Stimulated activated CD4-positive, alpha-beta T cell treated with anti-CD3 and anti-CD28 coated beads, Interleukin-4, amount 100 ng/mL, for 4 hours (primary cell): ENCODE measurements at places on chromosomes 2 and 18.

GRCh38 chr2:72953976-72954375 is 36.7 kb downstream of the EMX1 start:
- DNase-seq: no peak

- no peak for DNase-seq
Observed at GRCh38 chr2:22520369-22521288, 864.4 kb upstream of the KLHL29 start.

DNA sequence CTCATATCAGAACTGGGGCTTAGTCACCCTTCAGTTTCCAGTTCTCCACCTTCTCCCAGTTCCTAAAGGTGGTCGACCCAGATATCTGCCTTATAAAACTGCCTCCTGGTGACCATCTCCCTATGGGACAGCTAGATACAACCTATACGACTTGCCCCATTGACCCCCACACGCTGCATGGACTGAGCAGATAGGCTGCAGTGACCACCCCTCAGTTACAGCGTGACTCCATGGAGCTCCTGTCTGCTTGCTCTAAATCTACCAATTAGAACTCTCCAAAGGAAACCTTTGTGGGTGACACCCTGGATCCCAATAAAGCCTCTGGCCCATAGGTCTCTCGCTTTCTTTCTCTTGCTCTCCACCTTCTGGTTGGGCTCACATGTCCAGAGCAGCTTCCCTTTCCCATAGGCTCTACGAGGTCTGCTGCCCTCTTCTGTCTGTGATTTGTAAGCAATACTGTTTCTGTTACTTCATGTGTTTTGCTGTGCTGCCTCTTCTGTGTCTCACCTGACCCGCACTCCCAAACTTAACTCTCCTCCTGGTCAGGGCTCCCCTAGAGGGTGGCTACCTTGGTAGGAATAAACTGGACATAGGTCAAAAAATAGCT is 971.3 kb upstream of the FAM98A start:
- no peak for DNase-seq

DNA sequence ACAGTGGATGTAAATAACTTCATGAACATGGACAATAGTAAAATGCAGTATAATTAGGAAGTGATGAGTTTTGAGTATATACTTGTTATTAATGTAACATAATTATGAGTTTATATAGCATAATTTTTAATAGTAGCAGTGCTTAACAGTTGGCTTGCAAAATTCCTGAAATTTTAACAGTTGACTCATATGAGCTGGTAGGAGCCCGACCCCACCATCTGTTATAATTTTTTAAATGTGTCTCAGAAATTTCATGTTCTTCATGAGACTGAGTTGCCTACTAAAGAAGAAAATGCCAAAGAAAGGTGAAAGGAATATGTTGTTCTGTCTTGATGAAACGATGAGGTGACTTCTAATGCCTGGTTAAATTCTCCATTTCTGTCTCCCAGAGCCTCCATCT is 62.6 kb downstream of the ITGB1BP1 start:
- no peak for DNase-seq

DNA sequence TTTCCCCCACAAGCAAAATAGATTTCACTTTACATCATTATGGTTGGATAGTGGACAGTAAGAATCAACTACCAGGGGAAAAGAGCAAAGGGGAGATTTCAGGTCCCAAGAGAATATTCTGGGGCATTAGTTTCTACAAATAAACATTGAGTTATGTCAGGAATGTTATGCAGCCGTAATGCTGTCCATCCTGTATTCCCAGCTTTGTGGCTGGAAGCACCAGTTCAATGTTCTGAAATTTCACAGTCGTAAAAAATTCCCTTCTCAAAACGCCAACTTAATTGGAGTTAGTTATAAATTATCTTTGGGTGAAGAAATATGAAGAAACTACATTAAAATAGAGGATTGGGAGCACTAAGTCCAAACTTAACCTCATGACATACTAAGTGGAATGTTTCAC is 141.5 kb upstream of the FIGN start:
- no peak for DNase-seq

DNA sequence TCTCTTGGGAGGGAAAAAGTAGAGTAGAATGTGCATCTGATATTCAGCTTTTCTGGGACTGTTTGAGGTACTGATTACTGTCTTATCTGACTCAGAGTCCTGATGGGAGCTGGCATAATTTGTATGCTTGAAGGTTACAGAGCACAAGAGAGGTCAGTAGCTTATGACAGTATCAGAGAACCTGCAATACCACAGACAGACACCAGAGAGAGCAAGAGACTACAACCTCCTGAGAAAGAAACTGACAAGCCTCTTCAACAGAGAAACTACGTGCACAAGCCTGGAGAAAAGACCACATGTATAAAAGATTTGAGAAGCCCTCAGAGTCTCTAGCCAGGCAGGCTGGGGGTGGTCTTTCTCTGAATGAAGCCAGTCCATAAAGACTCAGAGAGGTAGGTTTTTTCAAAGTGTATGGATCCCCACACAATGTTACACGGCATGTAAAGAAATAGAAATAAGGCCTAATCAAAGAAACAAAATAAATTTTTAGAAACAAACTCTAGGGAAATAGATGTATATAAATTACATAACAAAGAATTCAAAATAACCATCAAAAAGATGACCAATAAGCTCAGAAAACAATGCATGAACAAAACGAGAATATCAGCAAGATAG is 568.3 kb downstream of the LRRTM4 start:
- DNase-seq: no peak

DNA sequence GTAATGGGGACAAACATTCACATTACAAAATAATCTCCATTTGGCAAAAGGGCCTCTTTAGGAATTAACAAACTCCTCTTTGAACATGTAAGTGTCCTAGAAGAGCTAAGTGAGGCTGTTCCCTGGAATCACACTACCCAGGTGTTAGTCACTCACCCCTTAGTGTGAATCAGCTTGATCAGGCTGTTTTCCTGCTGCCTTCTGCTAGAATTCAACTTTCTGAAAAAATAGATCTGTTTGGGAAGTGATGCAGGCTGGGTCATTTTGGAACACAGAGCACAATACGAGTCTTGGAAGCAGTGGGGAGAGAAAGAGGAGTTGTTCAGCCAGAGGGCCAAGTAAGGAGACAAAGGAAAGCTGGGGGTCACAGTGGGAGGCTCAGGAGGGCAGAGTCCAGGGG is 40.0 kb downstream of the TTC32 start:
- DNase-seq: no peak

GRCh38 chr18:44562986-44563385 is 117.7 kb upstream of the SETBP1 start:
- no peak for DNase-seq

DNA sequence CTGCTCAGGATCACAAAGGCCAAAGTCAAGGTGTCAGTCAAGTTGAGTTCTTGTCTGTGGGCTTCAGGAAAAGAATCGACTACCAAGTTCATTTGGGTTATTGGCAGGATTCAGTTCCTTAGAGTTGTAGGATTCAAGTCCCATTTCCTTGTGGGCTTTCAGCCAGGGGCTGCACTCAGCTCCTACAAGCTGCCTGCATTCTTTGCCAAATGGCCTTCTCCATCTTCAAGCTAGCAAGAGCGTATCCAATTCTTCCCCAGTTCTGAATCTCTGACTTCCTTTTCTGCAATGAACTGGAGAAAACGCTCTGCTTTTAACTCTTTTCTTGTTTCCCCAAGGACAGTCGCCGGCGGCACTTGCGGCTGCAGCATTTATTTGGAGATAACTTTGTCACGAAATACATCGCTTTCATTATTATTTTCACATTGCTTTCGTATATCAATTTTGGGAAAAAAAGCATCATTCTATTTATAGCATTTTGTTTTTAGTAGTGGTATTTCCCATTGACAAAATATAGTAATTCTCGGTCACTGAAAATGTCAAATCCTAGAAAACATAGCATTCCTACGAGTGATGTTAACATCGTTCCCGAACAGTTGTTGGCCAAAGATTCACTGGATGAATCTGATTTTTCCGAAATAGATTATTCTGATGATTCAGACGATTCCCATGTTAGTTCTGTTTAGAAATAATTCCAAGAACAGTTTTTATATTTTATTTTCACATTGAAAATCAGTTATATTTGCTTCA is 59.6 kb upstream of the SERPINE2 start:
- DNase-seq: no peak

GRCh38 chr2:102397209-102397608 is 25.8 kb upstream of the IL18RAP start:
- no peak for DNase-seq

DNA sequence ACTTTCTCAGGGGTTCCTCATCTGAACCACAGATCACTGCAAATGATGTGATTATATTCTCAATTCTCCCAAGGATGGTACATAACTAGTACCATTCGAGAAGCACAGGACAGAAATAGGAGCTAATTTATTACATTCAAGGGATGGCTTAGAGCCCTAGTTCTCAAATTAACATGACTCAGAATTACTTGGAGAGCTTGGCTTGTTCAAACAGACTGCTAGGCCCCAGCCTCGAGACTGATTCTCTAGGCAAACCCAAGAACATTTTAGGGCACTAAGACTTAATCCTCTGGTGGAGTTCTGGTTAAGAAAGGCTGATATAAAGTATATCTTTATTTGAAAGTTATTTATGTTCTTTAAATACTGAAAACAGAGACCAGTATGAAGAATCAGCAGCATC is 35.8 kb downstream of the HIBCH start:
- no peak for DNase-seq
